Kidney (tissue), 22 donors: ENCODE measurements at places on chromosomes 6 and 20.

- DNase-seq: peak; percentile 33
These were observed 31.5 kb upstream of the TGM2 start for GRCh38 chr20:38196592-38196991.

GRCh38 chr6:35052694-35053565 is 88.2 kb downstream of the TCP11 start:
- no peak for DNase-seq

GRCh38 chr6:169723200-169723909 is 945 bp downstream of the PHF10 start:
- DNase-seq: peak; percentile 93

- no peak for DNase-seq
These were observed 30.7 kb downstream of the TUBB2B start for GRCh38 chr6:3196770-3197169.

GRCh38 chr6:10837009-10837621 is 1.2 kb downstream of the MAK start:
- DNase-seq: peak; percentile 67

- DNase-seq: no peak
These were observed 74.6 kb upstream of the LAMP5 start for GRCh38 chr20:9439806-9440205.

GRCh38 chr6:137776786-137777686 is 90.0 kb upstream of the TNFAIP3 start:
- DNase-seq: no peak

DNA sequence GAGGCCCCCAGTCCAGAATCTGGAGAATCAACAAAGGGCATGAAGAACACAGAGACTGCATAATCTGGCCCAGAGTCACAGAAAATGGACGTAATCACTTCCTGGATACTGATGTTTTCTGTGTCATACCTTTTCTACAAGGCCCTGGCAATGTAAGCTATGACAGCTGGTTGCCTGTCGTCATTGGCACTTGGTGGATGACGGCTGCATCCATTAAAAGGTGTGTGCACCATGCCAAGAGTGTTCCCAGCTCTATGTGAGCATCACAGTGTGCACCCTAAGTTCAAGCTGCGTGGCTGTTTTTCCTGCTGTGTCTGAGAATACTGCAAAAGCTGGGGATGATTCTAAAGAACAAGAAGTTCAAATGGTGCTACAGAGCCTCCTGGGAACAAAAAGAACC is 275.2 kb upstream of the CNR1 start:
- DNase-seq: no peak

DNA sequence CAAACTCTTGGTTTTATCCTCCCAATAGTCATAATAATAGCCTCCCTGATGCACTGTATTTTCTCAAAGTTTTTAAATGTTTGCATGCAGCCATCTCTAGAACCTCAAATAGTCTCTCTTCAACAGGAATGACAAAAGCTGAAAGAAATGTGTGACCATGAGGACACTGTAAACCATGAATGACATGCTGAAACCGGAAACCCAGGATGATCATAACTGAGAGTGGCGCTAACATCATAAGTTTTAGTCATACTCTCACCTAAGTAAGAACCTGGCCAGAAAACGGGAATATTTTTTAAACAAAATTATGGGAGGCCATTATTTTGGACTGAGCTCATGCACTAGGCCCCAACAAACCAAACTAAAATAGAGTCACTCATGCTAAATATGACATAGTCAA is 278.4 kb upstream of the STXBP5 start:
- no peak for DNase-seq

DNA sequence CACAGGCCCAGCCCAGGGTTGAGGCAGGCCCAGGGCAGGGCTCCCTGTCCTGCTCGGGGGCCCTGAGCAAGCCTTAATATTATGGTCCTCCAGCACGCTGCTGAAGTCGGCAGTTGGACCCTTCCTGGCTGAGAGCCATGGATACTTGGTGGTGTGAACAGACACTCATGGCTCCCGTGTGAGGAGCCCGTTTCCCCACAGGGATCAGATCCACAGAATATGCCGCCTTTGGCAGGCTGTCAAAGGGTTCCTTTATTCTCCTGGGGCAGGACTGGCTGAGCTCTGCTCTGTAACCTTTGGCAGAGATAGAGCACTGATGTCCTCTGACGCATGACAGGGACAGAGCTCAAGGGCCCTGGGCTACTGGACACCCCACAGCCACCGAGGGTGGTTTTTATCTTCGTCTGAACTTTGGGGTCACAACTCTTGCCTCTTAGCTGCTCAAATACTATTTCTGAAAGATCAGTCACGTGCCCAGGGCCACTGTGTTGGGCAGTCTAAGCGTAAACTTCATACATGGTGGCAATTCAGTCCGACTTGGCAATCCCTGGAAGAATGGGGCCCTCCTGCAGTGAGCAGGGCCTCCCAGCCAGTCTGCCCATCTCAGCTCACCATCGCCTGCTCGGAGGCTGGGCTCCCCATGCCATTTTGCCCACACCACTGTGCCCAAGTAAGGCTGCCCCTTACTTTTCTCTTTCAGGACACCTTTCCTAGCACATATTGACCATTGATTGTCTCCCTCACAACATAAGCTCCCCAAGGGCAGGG is 49.1 kb downstream of the TTI1 start:
- no peak for DNase-seq

DNA sequence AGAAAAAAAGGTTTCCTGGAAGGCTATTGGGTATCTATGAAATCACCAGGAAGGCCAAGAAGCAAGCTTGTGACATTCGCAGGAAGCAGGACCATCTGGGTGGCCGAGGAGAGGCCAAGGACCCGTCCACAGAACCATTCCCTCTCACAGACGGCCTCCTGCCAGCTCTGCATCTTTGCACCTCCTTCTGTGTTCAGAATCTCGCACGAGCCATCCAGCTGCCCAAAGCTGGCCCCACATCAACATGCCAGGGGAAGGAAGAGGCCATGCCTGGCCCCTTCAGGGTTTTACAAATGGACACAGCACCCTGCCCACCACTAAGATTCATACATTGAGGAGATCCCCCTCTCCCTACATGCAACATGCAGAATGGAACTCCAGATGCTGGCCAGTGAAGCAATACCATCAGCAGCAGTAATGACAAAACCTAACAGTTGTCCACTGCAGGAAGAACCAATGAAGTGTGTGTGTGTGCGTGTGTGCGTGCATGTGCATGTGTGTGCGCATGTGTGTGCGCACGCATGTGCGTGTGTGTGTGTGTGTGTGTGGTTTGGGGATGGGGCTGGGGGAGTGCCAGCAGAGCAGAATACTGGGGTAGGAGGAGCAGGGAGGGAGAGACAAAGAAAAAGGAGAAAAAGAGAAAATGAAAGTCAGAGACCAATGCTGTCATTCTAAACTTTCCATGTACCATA is 184.2 kb upstream of the FOXQ1 start:
- no peak for DNase-seq

DNA sequence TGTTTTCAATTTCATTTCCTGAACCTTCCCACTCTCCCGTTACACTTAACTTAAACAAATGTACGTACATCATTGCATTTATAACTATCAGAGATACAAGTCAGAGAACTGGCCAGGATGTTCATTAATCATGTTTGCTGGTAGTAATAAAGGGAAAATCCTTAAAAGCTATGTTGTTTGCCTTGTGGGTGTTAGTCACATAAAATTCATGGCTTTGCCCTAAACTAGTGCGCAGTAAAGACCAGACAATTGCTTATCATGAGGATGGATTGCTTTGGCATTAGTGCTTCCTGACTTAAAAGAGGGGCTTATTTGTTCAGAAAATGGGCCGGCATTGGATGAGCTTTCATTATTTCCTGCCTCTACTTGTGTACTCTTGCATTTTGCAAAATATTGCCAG is 1037.3 kb upstream of the FLRT3 start:
- DNase-seq: no peak

DNA sequence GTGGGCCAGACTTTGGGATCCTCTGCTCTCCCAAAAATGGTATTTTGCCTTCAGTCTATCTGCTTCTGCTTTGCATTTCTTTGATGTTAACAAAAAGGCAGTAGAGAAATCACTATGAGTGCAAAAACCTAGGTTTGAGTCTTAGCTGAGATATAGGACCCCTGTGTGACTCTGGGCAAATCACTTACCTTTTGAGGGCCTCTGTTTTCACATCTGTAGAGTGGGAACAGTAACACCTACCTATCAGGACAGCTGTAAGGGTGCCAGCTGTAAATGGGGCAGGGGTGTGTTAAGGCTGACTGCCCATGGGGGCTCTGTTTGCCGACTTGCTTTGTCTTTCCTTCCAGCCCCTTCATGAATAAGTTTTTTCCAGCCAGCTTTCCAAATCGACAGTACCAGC is 30.4 kb downstream of the HM13 start:
- no peak for DNase-seq

GRCh38 chr20:49993301-49993751 is 10.5 kb downstream of the SNAI1 start:
- no peak for DNase-seq

GRCh38 chr6:29531668-29532067 is 27.9 kb downstream of the UBD start:
- no peak for DNase-seq
